ENCODE measurements at places on chromosomes 6 and 20. TPM values are rescaled to one million over a fixed set of nuclear protein-coding genes. Genes with fewer than 3 reads are reported as not detected.
A peak's percentile ranks its signal among the peaks of the same experiment; 100 is the strongest.

- peak; percentile 94 for ATAC-seq
Measured at GRCh38 chr20:2986466-2986865, 57.0 kb upstream of the GNRH2 start.

DNA sequence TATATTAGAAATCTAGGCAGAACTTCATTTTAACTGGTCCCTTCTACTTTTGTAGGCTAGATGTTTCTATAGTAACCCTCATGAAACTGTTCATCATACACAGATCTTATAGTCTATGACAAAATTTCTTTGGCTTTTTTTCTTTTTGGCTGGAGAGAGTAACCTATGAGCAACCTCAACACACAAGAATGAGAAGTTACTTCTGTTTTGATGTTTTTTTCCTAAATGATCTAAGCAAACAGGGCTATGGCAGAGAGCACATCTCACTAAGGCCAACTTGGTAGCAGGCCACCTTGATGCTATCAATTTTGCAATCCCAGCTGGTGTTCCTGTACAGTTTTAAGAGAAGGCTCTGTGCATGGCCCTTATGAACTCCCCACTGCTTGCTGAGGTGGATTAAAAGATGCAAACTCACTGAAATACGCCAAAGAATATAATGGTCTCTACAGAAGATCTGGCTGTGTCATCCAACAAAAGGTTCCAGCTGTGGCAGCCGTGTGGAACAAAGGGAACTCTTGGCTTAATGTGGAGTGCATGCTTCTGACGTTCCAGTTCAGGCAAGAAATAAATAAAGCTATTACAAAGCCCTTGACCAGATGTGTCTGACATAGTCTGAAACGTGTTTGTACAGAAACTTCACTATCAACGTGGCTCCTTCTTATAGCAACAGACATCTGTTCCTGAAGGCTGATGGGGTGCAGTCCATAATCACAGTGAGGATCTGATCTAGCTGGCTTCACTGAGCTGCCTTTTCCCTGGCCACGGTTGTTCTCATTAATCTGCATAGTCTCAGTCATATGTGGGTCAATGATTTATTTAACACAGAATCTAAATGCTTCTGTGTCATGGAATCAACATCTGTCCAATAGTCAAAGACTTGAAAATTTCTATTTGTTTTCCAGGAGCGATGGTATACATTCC, 481.1 kb downstream of the BMP2 start:
- no peak for ATAC-seq

- no peak for ATAC-seq
Measured at GRCh38 chr20:59831916-59832270, 101.5 kb downstream of the SYCP2 start.

GRCh38 chr6:52570291-52570700, 6.6 kb downstream of the TRAM2 start:
- ATAC-seq, result no peak

DNA sequence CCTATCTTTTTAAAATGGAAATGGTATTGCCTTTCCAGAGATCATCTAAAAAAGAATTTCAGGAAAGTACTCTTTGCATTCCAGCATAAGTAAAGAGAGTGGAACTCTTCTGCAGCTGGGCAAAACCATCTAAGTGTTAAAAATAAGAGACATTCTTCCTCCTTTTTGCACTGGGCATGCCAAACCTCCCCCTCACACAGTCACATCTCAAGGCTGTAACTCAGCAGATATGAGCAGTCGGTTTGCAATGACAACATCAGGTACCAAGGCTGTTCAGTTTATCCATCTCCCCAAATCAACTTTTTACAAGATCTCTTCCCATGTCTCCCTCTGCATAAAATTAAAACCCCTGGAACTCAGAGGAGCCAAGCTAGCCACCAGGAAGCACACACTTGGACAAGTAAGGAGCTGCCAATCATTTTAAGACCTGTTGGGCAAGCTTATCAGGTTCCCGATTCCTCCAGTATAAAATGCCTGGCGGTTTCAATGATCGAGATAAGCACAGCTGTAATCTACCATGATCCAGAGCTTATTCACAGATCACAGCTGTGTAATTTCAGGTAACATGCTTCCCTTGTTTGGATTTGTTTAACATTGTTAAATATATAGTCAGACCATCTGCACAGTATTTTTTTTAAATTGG, 23.2 kb downstream of the ID4 start:
- ATAC-seq, result no peak

GRCh38 chr6:167670938-167671338, 155.8 kb upstream of the AFDN start:
- ATAC-seq, result no peak

GRCh38 chr6:117414770-117415169, 11.0 kb downstream of the ROS1 start:
- peak; percentile 9 for ATAC-seq

GRCh38 chr20:63317601-63318291, 24.8 kb downstream of the COL20A1 start:
- no peak for ATAC-seq

Gene DSP
- 11.9 TPM for total RNA-seq

Gene SMOC2
- not detected for total RNA-seq

DNA sequence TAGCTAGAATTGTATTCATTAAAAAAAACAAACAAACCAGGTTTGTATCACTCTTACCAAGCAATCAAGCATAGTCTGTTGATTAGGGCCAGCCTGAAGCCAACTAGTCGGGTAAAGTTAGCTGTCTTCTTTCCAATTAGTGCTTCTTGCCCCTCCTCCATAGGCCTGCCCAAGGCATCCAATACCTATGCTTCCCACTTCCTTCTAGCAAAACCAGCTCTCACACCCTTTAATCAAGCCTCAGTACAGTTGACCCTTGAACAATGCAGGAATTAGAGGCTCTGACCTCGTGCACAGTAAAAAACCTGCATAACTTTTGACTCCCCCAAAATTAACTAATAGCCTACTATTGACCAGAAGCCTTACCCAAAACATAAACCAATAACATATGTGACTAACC, 119.1 kb upstream of the DTNBP1 start:
- ATAC-seq, result no peak

GRCh38 chr20:58028123-58028522, 200.3 kb downstream of the ANKRD60 start:
- ATAC-seq, result no peak

Gene LST1
- total RNA-seq, result 0.32 TPM

GRCh38 chr6:120804612-120805011, 529.7 kb downstream of the TBC1D32 start:
- ATAC-seq, result no peak

Gene BTN1A1
- not detected for total RNA-seq

GRCh38 chr20:38812709-38813573, 7.4 kb downstream of the PPP1R16B start:
- peak; percentile 93 for ATAC-seq

GRCh38 chr6:101195588-101195987, 197.9 kb upstream of the GRIK2 start:
- ATAC-seq, result no peak

DNA sequence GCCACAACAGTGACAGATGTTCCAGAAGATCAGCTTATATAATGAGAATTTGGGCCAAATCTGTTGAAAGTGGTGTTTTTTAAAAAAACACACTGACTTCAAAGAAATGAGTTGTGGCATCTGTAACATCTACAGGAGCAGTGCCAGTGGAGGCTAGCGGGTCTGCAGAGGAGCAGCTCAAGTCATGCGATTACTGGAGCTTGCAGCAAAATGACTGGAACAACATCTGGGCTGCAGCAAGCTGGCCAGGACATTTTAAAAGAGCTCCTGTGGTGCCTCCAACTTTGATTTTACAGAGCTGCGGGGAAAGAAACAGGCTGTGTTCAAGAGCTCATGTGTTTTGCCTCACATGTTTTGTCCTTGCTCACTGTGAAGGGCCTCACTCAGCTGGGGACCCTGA, 57.2 kb downstream of the TBX18 start:
- ATAC-seq, result no peak

- no peak for ATAC-seq
Measured at GRCh38 chr20:62956387-62957135, 4.1 kb downstream of the SLC17A9 start.

- ATAC-seq, result no peak
Measured at GRCh38 chr6:12189150-12189549, 101.0 kb upstream of the EDN1 start.

DNA sequence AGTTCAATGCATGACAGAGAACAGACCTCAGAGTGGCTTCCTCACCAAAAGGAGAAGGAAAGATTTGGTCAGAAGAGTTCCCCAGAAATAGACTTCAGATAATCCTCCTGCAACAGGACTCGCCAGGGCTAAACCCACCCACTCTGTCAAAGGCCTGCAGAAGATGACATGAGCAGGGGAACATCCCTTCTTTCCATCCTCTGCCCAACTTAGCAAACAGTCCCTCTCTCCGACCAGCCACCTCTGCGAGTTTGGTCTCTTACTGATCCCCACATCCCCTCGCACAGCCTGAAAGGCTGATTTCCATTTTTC, 7.5 kb downstream of the NFATC2 start:
- no peak for ATAC-seq

GRCh38 chr6:22471746-22472145, 97.6 kb upstream of the HDGFL1 start:
- ATAC-seq, result no peak

- no peak for ATAC-seq
Measured at GRCh38 chr20:3616250-3616649, 46.9 kb downstream of the GFRA4 start.

- ATAC-seq, result no peak
Measured at GRCh38 chr6:37323580-37323979, 30.2 kb upstream of the RNF8 start.

GRCh38 chr6:166512567-166512966, 73.9 kb downstream of the RAMACL start:
- ATAC-seq, result no peak

DNA sequence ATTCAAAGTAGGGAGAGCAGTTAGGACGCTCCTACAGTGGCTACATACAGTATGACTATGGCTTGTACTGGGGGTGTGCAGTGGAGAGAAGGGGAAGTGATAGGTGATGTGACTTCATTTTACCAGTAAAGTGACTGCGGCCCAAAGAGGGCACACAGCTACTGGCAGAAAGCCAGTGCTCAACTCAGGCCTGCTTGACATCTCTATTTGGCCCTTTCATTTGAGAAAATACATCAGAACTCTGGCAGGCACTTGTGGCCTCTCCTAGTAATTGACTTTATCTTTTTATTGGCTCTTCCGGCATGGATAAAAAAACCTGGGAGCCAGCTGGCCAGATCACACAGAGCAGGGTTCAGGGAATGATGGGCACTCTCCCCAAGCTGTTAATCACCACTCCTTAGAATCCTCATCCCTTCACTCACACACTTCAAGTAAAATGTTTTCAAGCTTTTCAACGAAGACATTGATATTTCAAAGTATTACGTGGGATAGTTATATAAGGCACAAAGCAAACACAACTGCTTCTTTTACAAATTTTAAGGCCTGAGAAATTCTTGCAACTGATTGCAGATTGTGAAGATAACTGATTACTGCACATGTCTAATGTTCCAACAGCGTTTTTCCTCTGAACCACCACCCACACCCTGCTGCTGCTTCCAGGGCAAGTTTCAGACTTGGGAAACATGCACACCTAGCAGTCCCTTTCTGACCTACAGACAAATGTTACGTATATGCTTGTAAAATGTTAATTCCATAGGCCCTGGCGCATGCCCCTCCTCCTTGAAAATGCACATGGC, 73.5 kb downstream of the TNFRSF21 start:
- ATAC-seq, result peak; percentile 81

Gene RRAGD
- 98.9 TPM for total RNA-seq

DNA sequence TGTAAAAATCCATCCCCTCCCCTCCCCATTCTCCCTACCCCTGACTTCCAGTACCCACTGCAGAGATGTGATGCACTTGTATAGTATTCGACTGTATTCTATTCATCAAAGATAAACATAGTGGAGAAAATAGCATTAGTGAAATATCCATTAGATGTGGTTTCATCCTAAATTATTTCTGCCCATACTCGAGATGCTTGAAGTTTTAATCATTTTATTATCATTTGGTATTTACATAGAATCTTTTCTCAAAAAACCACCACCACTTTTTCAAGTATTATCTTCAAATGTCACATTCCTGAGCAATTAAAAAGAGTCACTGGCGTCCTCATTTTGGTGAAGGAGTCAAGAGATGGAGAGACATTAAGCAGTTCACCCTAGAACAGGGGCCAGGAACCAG, 181.9 kb downstream of the HAO1 start:
- no peak for ATAC-seq

DNA sequence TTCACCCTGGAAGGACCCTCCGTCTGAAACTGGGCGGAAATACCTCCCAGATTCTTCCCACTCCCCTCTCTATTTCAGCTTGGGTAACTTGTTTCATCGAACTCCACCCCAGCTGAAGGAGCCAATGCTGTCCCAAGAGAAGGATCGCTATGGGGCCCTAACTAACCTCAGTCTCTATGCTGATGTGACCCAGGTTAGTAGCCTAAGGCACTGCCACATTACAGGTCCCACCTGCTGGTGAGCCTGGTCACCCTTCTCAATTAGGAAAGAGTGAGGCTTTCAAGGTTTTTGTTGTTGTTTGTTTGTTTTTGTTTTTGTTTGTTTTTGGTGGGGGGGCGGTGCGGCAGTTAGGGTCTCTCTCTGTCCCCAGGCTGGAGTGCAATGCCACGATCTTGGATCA, 168.4 kb downstream of the OR2B2 start:
- ATAC-seq, result no peak

DNA sequence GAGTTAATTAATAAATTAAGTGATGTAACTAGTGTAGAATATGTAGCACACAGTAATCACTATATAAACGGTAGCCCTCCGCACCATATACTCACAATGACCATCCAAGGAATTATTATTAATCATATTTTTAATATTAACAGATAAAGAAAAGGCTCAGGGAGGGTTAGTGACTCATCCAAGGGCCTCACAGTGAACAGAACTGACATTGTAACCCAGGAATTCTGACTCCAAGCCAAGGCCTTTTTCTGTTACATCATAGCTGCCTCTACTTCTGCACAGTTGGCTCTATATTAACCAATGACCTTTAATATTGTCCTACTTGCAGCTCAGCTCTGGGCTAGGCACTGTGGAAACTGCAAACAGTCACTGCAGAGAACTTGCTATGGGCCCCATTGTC, 117.5 kb upstream of the SIRPG start:
- no peak for ATAC-seq

DNA sequence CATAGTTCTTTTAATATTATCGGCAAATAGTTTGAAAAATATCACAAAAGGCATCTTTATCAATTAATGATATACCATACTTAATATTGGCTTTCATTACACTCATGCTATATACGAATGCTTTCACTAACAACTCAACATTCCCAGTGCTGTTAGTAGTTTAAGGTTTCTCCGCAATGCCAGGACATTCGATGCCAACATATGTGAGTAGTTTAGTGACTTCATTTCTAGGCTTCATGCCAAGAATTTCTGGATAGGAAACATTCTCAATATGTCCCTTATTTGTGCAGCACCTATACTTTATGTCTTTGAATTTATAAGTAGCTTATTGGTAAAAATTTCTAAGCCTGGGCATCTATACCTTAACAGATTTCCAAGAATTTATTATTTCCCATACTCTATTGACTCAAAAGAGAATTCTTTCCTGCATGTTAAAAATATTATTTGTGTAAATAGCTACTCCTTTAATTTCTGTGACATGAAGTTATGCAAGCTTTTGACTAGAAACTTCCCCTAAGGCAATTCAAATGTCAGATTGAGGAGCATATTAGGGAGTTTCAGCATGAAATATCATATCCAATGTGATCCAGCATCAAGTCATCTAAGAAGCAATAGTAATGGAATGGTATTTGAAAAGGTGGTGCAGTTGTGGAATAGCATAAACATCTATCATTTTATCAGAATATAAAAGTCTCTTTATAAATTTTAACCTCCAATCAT, 236.0 kb upstream of the STXBP5 start:
- no peak for ATAC-seq

- ATAC-seq, result no peak
Measured at GRCh38 chr6:97023982-97024381, 99.5 kb downstream of the KLHL32 start.

- peak; percentile 50 for ATAC-seq
Measured at GRCh38 chr6:167330750-167331149, 5.9 kb downstream of the TTLL2 start.

Gene POLH
- total RNA-seq, result 12.0 TPM
